ENCODE measurements at places on chromosomes 13 and 19.

GRCh38 chr19:17393002-17393401, 994 bp downstream of the CCDC194 start:
- DNase-seq: no peak

DNA sequence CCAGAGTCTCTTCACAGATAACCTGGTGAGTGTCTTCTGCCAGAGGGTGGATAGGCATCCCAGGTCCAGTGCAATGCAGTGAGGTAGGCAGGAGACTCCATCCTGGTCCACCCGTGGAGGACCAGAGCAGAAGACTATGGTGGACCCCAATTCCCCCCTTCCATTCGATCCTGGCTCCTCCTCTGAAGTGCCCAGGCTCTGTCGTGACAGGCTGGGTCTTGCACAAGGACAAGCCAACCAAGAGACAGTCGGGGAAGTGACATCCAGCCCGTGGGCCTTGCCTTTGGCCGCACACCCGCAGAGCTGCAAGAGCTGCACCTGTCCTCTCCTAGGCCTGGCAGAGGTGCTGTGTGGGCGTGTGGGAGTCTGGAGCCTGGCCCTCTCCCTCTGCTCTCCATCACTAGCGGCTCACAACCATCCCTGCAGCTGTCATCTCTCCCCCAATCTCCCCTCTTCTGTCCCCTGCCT, 3.1 kb downstream of the ZNF784 start:
- DNase-seq: no peak

DNA sequence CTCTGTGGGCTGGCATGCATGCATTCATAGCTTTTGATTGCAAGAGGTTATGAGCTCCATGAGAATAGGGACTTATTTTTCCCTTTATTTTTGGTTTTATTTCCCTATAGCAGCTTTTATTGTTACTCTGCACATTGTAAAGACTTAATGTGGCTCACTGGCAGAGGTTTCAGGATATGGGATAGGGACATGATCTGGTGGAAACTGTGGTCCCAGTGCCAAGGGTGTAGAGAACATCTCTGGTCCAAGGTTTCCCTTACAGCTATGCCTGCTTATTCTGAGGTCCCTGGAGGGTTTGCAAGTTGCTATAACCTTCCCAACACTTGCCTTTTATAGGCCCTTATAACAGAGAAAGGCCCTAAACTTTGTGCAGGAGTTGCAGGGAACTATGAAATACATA, 33.6 kb downstream of the LMO7 start:
- DNase-seq: no peak

DNA sequence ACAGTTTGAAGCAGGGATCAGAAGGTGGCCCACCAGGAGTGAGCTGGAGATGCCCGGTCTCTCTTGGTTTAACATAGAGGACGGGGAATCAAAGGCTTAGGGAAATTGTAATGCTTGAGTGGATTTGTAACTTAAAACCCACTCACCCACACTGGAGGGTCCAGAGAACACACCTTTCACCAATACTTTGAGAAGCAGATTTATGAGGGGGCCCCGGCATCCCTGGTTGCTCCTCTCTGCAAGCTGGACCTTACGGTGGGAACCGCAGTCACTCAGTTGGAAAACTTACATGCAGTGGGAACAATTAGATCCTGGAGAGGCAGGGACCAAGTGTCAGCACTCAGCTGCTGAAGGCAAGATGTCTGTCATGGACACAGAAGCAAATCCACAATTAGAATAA, 20.5 kb downstream of the PPP5C start:
- no peak for DNase-seq

- DNase-seq: no peak
These were observed at the start of gene GDF15 for GRCh38 chr19:18385675-18386542. TSS of gene GDF15 (plus strand) at chr19:18386158. CDS start at chr19:18386190, 32 bp downstream.

- DNase-seq: no peak
These were observed 12.7 kb downstream of the ARHGAP45 start for GRCh38 chr19:1079566-1080111.
